Activated CD8-positive, alpha-beta memory T cell treated with anti-CD3 and anti-CD28 coated beads, Interleukin-2, amount 10 ng/mL, durations not matched to agents 7 days and 5 days (primary cell): ENCODE measurements at places on chromosomes 3 and 15. TPM values are rescaled to one million over a fixed set of nuclear protein-coding genes. Genes with fewer than 3 reads are reported as not detected.

- DNase-seq, result no peak
- H3K36me3 ChIP-seq, result no peaks in the 10 kb centered on the region
- peaks cover 29% of the 10 kb centered on the region for H3K4me1 ChIP-seq
These were observed 2.5 kb downstream of the TMEM266 start for GRCh38 chr15:76062286-76062685.

GRCh38 chr3:11717768-11718636 lies 74.3 kb upstream of the VGLL4 start:
- H3K4me3 ChIP-seq, result peak overlapping the region; percentile 93
- no peaks in the 10 kb centered on the region for H3K27me3 ChIP-seq
- H3K36me3 ChIP-seq, result no peaks in the 10 kb centered on the region
- H3K27ac ChIP-seq, result peak overlapping the region; percentile 92
- DNase-seq, result no peak

GRCh38 chr15:101020451-101020850 lies 101.3 kb downstream of the LRRK1 start:
- no peak overlapping the region for H3K27ac ChIP-seq
- no peaks in the 10 kb centered on the region for H3K36me3 ChIP-seq
- DNase-seq, result peak; percentile 2

- H3K27me3 ChIP-seq, result no peaks in the 10 kb centered on the region
- no peak for DNase-seq
- no peak overlapping the region for H3K4me3 ChIP-seq
- H3K27ac ChIP-seq, result no peak overlapping the region
- H3K4me1 ChIP-seq, result no peaks in the 10 kb centered on the region
These were observed 30.3 kb downstream of the TCF12 start for GRCh38 chr15:56948764-56949101.

DNA sequence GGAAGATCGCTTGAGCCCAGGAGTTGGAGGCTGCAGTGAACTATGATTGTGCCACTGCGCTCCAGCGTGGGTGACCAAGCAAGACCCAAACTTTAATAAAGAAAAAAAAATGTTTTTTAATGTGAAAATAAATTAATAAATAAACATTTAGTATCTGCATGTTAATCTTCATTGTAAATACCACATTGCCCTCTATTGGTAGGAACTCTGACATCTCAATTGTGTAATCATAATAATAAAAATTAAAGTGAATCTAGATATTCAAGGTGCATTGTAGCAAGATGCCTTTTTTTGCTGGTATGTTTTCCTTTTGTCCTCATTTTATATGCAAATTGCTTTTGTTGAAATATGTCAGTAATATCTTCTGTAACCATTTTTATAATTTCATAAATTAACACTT lies 95.0 kb upstream of the LIMD1 start:
- peaks cover 12% of the 10 kb centered on the region for H3K36me3 ChIP-seq
- H3K4me1 ChIP-seq, result peaks cover 5% of the 10 kb centered on the region
- DNase-seq, result no peak
- H3K27me3 ChIP-seq, result no peaks in the 10 kb centered on the region
- H3K27ac ChIP-seq, result no peak overlapping the region
- no peak overlapping the region for H3K4me3 ChIP-seq

DNA sequence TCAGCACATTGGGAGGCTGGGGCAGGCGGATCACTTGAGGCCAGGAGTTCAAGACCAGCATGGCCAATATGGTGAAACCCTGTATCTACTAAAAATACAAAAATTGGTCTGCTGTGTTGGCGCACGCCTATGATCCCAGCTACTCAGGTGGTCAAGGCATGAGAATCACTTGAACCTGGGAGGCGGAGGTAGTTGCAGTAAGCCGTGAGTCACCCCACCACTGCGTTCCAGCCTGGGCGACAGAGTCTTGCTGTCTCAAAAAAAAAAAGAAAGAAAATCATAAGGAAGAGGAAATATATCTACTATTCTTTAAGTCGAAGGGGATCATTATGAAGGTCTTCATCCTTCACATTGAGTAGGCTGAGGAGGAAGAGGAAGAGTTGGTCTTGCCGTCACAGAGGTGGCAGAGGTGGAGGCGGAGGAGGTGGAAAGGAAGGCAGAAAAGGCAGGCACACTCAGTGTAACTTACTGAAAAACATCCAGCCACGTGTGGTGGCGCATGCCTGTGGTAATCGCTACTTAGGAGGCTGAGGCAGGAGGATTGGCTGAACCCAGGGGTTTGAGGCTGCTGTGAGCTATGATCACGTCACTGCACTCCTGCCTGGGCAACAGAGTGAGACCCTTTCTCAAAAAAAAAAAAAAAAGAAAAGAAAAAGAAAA lies 14.2 kb downstream of the CSK start:
- H3K4me1 ChIP-seq, result peaks cover 83% of the 10 kb centered on the region
- no peak for DNase-seq
- H3K27ac ChIP-seq, result peak overlapping the region; percentile 80
- no peaks in the 10 kb centered on the region for H3K27me3 ChIP-seq

GRCh38 chr3:20055020-20055775 lies 15.0 kb downstream of the KAT2B start:
- H3K27ac ChIP-seq, result no peak overlapping the region
- no peaks in the 10 kb centered on the region for H3K27me3 ChIP-seq
- H3K36me3 ChIP-seq, result peaks cover 26% of the 10 kb centered on the region
- H3K4me3 ChIP-seq, result no peak overlapping the region

BNC1 gene
- not detected for total RNA-seq

GRCh38 chr3:13012221-13012691 lies 61.0 kb downstream of the IQSEC1 start:
- no peaks in the 10 kb centered on the region for H3K27me3 ChIP-seq
- peak overlapping the region; percentile 100 for H3K27ac ChIP-seq
- peak overlapping the region; percentile 66 for H3K4me3 ChIP-seq
- H3K36me3 ChIP-seq, result peaks cover 23% of the 10 kb centered on the region
- peak; percentile 83 for DNase-seq
- peaks cover 80% of the 10 kb centered on the region for H3K4me1 ChIP-seq

SLC28A2 gene
- not detected for total RNA-seq

DNA sequence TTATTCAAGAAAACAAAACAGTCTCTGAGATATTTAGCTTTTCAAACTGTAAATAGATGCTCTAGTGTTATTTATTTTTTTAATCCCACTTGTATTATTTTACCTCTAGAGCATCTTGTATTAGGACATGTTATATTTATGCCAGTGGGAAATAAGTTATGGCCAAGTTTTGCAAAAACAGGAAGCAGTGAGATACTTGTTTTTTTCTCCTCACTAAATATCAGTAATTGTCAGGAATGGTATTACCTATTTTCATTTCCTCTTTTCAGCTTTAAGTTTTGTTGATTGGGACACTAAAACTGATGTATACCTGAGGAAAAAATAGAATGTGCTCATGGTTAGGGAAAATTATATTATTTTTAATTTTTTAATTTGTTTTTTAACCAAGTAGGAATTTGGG lies 8.6 kb upstream of the IL20RB start:
- no peaks in the 10 kb centered on the region for H3K27me3 ChIP-seq
- H3K4me3 ChIP-seq, result no peak overlapping the region
- H3K27ac ChIP-seq, result no peak overlapping the region

GPR87 gene
- 0.53 TPM for total RNA-seq

- no peak for DNase-seq
- H3K27ac ChIP-seq, result no peak overlapping the region
- no peaks in the 10 kb centered on the region for H3K27me3 ChIP-seq
- H3K36me3 ChIP-seq, result peaks cover 2% of the 10 kb centered on the region
- no peak overlapping the region for H3K4me3 ChIP-seq
- H3K4me1 ChIP-seq, result no peaks in the 10 kb centered on the region
These were observed 51.3 kb upstream of the FBN1 start for GRCh38 chr15:48696627-48697312.

DNA sequence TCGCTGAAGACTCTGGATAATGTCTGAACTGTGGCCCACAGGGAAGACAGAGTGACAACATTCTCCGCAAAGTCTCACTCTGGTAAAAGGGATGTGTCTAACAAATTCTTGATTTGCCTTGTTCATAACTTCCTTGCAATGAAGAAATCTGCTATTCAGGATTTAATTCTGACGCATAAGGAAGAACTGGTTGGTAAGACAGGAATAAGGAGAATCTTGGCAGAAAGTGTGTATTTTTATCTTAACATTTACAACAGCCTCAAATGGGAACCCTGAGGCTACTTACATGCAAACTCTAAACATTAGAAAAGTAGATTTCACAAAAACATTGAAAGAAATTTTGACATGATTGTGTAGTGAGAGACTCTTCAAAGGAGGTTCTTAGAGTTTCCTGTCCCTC lies 10.8 kb upstream of the PLD1 start:
- no peak for DNase-seq
- no peak overlapping the region for H3K27ac ChIP-seq
- no peak overlapping the region for H3K4me3 ChIP-seq
- H3K36me3 ChIP-seq, result no peaks in the 10 kb centered on the region
- peaks cover 37% of the 10 kb centered on the region for H3K27me3 ChIP-seq

DNA sequence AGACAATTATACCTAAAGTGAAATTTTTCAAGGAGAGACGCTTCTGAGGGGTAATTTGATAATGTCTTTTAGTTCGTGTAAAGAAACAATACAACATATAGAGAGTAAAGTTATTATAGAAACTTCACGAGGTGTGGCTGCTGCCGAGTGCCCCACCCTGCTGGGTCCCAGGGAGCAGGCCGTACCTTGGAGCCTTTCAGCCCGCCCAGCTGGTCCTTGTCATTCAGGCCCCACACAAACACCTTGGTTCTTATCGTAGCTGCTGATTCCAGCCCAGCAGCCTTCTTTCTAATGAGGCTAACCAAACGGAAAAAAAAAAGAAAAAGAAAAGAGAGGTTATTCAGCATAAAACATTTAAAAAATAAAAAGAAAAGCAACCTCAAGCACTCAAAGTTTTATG lies 83.1 kb upstream of the OCA2 start:
- no peak for DNase-seq
- H3K27me3 ChIP-seq, result no peaks in the 10 kb centered on the region
- H3K4me3 ChIP-seq, result no peak overlapping the region
- H3K36me3 ChIP-seq, result peaks cover 2% of the 10 kb centered on the region

CELF6 gene
- total RNA-seq, result 0.29 TPM

GRCh38 chr3:30554317-30554690 lies 52.1 kb upstream of the TGFBR2 start:
- H3K27ac ChIP-seq, result no peak overlapping the region
- H3K27me3 ChIP-seq, result no peaks in the 10 kb centered on the region
- H3K36me3 ChIP-seq, result peaks cover 2% of the 10 kb centered on the region
- H3K4me1 ChIP-seq, result peaks cover 2% of the 10 kb centered on the region
- no peak overlapping the region for H3K4me3 ChIP-seq
- DNase-seq, result no peak

SNX22 gene
- total RNA-seq, result 0.21 TPM

DNA sequence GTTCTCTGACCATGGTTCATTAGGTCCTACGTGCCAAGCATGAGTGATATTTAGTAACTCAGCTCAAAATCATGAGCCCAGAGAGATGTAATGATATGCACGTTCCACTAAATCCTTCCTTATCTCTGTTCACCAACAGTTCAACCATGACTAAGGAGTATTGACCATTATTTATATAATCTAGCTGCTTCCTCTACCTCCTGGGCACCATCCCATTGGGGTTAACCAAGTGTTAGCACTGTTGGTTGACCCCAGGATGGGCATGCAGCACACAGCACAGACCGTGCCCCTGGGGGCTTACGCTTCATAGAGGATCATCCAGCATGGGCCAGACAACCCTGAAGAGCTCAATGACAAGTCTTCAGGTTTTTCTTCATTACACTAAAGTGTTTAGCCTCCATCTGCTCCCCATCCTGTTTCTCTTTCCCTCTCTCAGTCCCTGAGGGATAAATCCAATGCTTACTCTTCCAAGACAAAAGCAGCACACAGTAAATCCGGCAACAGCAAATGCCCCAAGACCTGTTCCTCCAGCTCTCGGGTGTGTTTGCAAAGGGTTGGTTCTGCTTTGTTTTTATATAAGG lies 10.4 kb downstream of the FAM174B start:
- no peaks in the 10 kb centered on the region for H3K36me3 ChIP-seq
- no peak overlapping the region for H3K4me3 ChIP-seq
- no peaks in the 10 kb centered on the region for H3K4me1 ChIP-seq
- H3K27ac ChIP-seq, result no peak overlapping the region
- H3K27me3 ChIP-seq, result peaks cover 13% of the 10 kb centered on the region

KIF15 gene
- 48.7 TPM for total RNA-seq

DNA sequence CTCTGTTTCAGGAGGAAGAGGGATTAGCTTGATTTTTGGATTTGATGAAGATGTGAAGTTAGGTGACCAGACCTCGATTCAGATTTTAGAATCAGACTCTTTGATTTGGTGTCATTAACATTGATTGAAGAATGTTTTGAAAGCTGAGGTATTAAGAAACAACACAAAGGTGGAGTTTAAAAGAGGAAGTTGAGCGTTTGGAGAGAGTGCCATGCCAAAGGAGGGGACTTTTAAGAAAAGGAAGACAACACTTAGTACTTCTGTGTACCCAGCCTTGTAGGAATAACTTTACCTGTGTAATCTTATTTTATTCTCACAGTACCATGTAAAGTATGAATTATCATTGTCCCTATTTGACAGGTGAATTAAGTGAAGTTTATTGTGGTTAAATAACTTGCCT lies 34.4 kb downstream of the PPARG start:
- no peak overlapping the region for H3K27ac ChIP-seq
- H3K36me3 ChIP-seq, result no peaks in the 10 kb centered on the region
- peaks cover 36% of the 10 kb centered on the region for H3K27me3 ChIP-seq
- peaks cover 2% of the 10 kb centered on the region for H3K4me1 ChIP-seq
- H3K4me3 ChIP-seq, result no peak overlapping the region

- H3K27ac ChIP-seq, result no peak overlapping the region
- no peaks in the 10 kb centered on the region for H3K4me1 ChIP-seq
- no peaks in the 10 kb centered on the region for H3K36me3 ChIP-seq
- no peak overlapping the region for H3K4me3 ChIP-seq
These were observed 537.5 kb upstream of the CCDC54 start for GRCh38 chr3:106839576-106840280.

DNA sequence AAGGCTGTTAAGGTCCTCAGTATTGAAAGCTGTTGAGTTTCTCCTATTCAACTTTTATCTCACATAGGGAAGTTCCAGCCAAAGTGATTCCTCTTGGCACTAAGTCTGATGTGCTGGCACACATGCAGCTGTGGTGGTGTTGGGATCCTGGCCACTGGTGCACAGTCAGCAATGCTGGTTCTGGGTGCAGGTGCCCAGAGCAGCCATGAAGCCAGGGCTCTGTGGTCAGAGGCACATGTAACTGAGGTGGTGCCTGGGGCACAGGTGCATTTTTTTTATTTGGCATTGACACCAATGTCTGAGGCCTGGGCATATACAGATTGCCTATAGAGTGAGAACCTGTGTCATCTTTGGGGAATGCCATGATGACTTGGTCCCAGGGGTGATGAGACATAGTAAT lies 271.4 kb downstream of the POLQ start:
- no peak overlapping the region for H3K4me3 ChIP-seq
- H3K36me3 ChIP-seq, result no peaks in the 10 kb centered on the region

FRMD5 gene
- total RNA-seq, result 0.12 TPM

GRCh38 chr3:69065318-69065964 lies 13.3 kb upstream of the TMF1 start:
- no peaks in the 10 kb centered on the region for H3K27me3 ChIP-seq
- peaks cover 62% of the 10 kb centered on the region for H3K4me1 ChIP-seq
- H3K4me3 ChIP-seq, result peak overlapping the region; percentile 37
- peak; percentile 64 for DNase-seq
- peak overlapping the region; percentile 86 for H3K27ac ChIP-seq

- DNase-seq, result no peak
- no peaks in the 10 kb centered on the region for H3K4me1 ChIP-seq
- H3K27me3 ChIP-seq, result peaks cover 13% of the 10 kb centered on the region
These were observed 36.4 kb downstream of the PLSCR4 start for GRCh38 chr3:146214493-146214892.

- DNase-seq, result peak; percentile 16
- H3K4me1 ChIP-seq, result no peaks in the 10 kb centered on the region
- H3K4me3 ChIP-seq, result no peak overlapping the region
- peaks cover 11% of the 10 kb centered on the region for H3K36me3 ChIP-seq
- no peak overlapping the region for H3K27ac ChIP-seq
These were observed 132.0 kb downstream of the EEFSEC start for GRCh38 chr3:128285042-128285966.

CDC25A gene
- 33.1 TPM for total RNA-seq

GRCh38 chr3:176935194-176935888 lies 261.9 kb downstream of the TBL1XR1 start:
- no peaks in the 10 kb centered on the region for H3K36me3 ChIP-seq
- DNase-seq, result no peak
- H3K27ac ChIP-seq, result no peak overlapping the region
- peaks cover 13% of the 10 kb centered on the region for H3K27me3 ChIP-seq
- no peaks in the 10 kb centered on the region for H3K4me1 ChIP-seq
